ENCODE measurements at places on chromosomes 5 and 9.

DNA sequence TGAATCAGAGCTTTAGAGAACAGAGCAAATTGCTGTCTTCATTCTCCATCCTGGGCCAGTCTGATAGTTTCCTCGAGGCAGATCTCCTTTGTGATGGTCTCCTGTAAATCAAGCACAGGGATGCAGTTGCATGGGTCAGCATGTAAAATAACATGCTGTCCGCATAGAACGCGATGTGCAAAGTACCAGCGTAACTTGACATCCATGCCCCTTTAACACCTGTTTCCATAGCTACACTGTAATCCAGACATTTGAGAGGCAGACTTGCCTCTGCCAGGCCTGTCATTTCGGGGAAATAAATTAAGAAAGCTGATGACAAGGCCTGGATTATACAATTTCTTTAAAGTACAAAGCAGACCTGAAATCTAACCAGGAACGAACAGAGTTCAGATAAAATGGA is 413.5 kb downstream of the TLE4 start:
- DNase-seq, result no peak

DNA sequence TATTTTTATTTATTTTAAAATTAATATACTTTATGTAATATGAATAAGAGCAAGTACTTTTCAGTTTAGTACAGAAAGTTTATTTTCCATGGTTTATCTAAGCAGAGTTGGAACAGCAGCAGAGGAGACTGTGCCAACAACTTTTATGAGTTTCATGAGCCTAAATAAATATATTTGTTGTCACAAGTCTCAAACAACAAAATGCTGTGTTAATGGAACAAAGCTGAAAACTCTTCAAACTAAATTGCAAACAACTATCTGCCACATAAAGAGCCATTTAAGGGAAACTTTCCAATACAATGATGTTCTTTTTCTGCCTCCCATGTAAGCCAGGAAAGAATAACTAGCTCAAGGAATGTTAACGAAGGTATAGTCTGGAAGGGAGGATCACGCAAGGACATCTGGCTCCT is 96.1 kb downstream of the FBN2 start:
- no peak for DNase-seq

DNA sequence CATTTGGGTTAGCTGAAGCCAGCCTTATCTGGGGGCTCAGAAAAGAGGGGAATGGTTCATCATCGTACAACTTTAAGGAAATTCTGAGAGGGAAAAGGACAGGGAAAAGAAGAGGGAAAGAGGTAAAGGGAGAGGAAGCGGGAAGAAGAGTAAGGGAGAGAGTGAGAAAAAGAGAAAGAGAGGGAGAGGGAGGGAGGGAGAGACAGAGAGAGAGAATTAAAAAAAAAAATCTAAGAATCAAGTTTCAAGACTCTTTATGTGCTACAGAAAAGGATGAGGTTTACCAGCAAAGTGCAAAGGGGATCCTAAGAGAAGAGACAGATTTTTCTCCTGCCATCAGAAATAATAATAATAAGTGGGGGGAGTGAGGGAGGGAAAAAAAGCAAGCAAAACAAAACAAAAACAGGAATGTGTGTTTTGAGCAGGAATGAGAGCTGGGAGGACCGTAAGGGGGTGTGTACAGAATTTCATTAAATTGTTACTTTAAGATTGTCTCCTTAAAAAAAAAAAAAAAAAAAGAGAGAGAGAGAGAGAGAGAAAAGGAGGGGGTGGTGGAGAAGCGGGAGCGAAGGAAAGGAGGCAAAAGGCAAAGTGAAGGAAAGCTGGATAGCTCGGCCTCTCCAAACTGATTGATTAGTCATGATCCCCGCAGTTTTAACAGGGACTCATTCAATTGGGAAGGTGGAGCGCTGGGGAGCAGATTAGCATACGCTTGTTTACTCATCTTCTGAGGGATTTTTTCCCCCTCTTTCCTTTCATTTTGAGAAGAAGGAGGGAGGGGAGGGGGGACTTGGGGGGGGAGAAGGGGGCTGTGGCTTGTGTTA is 438 bp upstream of the PAPPA start:
- DNase-seq, result no peak

GRCh38 chr5:83401775-83402174 is 69.8 kb upstream of the VCAN start:
- no peak for DNase-seq

DNA sequence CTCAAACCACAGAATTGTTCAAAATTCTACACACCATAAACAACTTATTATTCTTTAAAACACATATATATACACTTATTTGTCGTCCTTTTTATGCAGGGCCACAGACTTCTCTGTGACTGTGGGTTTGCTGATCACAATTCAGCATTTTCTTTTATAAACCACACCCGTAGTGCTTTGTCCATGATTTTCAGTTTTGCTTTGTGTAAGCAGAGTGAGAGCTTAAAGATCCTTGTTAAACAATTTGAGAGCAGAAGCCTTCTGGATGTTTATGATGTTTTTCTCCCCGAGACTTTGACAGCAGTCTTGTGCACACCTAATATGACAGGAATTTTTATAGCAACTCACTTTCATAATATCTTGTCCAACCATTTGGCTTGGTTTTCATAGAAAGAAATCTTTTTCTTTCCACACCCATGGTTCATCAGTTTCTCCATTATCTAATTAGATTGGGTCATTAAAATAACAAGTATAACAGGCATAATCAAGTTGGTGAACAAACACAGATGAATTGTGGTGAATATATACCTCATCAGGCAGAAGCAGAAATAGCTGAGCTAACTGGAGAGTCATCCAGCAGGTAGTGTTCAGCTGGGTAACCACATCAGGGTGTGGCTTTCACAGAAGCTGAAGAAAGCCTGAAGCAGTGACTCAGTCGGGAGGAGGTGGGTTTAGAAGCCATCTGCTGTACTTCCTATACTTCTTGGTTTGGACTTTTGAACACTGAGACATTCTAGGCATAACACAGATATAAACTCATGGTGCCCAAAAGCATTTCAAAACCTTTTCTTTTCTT is 232.8 kb downstream of the DOCK8 start:
- no peak for DNase-seq

GRCh38 chr5:167582886-167583285 is 708.6 kb upstream of the WWC1 start:
- DNase-seq, result no peak

DNA sequence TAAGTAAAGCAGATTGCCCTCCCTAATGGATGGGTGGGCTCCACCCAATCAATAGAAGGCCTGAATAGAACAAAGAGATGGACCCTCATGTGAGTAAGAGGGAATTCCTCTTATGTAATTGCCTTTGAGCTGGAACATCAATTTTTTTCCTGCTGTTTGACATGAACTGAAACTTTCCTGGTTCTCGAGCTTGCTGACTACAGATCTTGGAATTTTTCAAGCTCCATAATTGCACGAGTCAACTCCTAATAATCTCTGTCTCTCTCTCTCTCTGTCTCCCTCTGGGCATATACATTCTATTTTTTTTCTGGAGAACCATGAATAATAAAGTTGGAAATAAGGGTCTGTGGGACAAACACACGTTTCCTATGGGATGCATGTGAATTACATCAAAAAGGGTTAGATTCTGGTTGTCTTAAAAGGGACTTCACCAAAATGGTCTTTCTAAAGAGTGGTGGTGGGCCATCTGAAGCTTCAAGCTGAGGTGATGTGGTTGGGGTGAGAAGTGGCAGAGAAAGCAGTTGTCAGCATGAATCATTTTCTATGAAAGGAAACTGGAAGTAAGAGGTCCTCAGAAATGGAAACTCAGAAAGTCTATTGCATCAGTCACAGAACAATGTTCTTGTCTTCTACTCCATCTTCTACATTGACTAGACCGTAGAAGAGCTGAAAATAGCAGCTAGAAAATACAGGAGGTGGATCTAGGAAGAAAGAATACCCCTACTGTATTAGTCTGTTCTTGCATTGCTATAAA is 47.0 kb upstream of the HOMER1 start:
- DNase-seq, result no peak

- DNase-seq, result no peak
Observed at GRCh38 chr9:109269081-109269480, 51.8 kb downstream of the EPB41L4B start.

DNA sequence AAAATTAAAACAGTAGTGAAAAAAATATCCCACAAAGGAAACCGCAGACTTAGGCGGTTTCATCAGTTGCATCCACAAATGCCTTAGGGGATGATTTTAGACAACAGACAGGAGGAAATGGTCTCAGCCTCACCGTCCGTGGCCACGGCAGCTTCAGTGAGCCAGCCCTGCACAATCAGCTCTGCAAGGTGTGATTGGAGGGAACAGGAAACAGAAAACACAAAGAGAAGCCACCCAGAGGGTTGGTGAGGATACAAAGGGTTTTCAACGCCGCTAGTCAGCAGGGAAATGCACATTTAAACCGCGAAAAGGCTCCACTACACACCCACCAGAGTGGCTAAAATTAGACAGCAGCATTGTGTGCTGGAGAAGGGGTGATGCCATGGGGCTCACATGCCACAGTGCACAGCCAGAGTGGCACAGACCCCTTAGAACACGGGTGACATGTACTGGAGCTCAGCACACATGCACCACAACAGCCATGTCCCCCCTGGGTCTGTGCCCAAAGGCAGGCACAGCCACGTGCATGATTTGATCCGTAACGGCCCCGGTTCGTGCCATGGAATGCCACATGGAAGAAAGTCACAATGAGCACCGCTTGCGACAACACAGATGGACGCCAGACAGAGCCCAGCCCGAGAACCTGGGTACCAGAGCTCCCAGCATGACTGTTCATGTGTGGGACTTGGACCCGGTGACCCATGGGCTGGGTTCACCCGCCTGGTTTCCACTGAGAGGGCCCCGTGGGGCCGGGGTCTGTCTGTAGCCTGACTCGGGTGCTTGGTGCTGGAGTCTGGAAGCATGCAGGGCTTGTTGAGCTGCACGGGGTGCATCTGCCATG is 18.3 kb upstream of the TERT start:
- DNase-seq, result no peak

- no peak for DNase-seq
Observed at GRCh38 chr9:93452710-93453046, 703 bp downstream of the FAM120AOS start.

DNA sequence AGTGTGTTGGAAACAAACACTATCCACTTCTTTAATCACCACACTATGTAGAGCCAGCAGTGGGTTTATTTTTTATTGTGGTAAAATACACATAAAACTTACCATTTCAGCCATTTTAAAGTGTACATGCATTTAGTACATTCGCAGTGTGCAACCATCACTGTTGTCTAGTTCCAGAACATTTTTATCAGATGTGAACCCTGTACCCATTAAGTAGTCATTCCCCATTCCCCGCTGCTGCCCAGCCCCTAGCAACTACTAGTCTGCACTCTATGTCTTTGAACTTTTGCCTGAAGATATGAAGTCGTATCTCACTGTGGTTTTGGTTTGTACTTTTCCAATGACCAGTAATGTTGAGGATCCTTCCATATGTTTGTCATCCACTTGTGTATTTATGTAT is 30.2 kb upstream of the F2R start:
- no peak for DNase-seq

DNA sequence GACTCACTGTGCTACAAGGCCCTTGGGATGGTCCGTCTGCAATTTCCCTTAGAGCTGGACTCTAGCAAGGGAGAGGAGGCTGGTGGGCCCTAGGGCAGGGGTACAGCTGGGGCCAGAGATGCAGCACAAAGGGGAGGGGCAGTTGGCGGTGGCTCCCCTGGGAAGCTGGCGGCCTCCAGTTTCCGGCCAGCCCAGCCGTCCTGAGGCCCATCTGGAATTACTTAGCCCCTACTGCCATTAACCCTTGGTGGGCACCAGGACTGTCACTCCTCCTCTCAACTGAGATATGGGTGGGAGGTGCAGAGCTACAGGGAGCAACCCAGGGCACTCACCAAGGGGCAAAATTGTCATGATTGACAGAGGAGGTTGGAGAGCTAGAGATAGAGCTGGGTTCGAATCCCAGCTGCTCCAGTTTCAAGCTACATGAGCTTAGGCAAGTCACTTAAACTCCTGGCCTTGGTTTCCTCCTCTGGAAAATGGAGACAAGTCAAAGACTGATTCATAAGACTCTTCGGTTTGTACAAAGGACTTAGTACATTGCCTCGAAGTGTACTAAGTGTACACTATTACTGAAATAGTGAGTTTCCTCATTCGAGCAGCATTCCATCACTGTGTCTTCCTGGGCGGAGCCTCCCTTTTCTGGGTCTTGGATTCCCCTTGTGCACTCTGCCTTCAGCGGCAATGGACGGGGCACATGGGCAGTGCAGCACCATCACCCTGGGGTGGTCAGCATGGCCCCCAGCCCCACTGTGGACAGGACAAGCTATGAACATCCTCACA is 2.7 kb upstream of the PDGFRB start:
- DNase-seq, result no peak

- DNase-seq, result no peak
Observed at GRCh38 chr9:20624201-20625002, 2.1 kb upstream of the MLLT3 start.

GRCh38 chr9:4537581-4537980 is 47.3 kb downstream of the SLC1A1 start:
- DNase-seq, result no peak

DNA sequence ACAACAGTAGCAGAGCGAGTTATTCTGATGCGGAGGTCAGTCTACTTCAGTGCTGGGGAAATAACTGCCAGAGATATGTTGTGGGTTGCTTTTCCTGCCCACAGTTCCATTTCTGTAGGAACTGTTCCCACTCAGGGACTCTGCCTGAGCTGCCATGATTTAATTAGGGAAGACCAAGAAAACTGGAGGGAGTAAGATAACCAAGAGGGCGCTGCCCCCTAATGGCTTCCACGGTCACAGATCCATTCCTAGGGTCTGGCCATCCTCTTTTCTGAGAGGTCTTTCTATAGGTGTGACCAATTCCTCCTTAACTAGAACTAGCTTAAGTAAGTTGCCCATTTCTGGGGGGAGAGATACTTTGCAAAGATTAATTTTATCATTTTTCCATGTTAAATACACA is 125.9 kb downstream of the APBA1 start:
- DNase-seq, result peak; percentile 13

DNA sequence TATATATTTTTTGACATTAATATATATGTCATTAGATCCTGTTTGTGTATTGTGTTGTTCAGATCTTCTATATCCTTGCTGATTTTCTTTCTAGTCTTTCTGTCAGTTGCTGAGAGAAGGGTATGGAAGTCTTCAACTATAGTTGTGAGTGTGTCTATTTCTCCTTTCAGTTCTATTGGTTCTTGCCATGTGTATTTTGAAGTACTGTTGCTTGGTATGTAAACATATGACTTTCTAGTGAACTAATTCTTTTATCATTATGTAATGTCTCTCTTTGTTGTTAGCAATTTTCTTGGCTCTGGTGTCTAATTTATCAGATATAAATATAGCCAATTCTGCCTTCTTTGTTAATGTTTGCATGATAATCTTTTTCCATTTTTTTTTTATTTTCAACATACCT is 84.3 kb upstream of the CAST start:
- no peak for DNase-seq

- DNase-seq, result no peak
Observed at GRCh38 chr5:132677191-132677590, 3.4 kb downstream of the IL4 start.

GRCh38 chr5:126031989-126032716 is 391.1 kb upstream of the GRAMD2B start:
- DNase-seq, result no peak

DNA sequence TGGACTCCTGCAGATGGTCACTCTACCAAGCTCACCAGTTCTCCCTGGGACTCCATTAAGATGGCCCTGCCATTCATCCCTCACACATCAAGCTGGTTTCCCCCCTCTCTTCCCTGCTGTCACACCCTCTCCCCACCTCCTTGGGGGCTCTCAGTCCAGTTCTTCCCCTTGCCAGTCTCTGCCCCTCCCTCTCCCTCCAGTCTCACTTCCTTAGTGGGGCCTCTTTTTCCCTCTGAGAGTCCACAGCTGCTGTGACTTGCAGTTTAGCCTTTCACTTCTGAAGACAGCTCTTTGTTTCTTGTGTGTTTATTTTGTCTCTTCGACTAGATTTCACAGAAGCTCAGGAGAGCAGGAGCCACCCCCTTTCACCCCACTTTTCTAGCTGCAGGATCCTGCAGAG is 10.5 kb downstream of the DOCK2 start:
- DNase-seq, result no peak
